ENCODE measurements at places on chromosomes 6 and 20.

DNA sequence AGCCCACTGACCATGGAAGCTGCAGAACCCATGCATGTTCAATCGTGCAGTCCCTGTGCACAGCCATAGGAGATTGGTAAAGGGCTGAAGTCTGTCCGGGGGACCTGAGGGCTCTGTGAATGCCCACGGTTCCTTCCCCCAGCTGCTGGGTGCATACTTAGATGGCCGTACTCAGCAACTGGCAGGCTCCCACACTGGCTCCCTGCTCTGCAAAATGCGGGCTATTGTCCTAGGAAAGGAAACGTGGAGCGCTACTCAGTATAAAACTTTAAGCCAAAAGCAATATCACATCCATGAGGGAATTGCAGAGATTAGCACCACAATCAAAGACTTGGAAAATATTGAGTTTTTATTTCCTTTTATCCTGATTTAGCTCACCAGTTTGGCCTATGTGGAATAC lies 202.0 kb downstream of the WDR27 start:
- DNase-seq = no peak

DNA sequence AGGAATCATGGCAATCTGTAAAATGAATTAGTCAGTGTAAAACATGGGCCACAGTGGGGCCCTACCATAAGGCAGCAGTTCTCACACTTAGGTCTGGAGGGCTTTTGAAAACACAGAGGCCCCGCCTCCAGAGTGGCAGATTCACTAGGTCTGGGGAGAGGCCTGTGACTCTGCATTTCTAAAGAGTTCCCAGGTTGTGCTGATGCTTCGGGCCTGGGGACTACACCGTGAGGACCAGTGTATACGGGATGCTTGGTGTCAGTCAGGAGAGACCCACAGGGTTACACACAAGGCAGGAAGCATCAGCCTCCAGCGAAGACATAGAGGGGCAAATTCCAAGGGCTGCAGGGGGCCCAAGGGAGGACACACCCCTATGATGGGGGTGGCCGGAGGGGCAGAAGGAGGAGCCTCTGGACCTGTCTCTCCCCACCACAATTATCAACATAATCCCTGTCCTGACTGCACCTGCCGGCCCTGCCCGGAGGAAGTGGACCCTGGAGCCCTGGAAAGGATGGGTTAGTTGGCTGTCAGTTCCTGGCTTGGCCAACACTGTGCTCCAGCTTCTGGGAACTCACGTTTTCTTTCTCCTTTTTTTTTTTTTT lies 46.7 kb downstream of the FGD2 start:
- no peak for DNase-seq

DNA sequence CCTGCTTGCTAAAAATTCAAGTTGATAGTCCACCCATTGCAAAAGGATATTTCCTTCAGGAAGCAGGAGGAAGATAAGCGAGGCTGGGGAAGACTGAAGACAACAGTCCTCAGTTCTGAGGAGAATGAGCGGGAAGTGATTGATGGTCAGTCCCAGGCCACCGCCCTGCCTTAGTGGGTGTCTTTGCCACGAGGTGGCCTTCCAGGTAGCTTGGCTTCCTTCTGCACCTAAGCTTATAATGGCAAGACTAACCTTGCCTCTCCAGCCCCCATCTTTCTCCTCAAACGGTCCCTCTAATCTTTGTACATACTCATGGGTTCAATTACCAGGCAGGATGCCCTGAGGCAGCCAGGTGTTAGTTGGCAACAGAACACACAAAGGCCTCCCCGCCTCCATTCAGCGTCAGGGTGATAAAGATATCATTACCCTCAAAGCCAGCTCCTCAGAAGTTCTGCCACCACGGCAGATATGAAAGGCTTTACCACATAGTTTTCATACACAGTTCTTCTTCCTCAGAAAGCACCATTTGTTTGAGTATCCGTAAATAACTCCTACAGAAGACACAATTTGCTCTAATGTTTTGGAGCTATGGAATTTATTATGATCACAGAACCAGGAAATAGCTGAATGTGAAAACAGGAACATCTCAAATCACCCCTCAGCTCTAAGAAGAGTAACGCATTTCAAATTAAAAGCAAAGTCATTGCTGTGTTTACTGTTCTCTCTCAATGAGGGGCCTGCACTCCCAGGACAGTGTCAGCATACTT lies 249.4 kb downstream of the ATXN1 start:
- no peak for DNase-seq

- DNase-seq = no peak
These were observed 42.4 kb downstream of the RIPOR2 start for GRCh38 chr6:24893342-24893850.

DNA sequence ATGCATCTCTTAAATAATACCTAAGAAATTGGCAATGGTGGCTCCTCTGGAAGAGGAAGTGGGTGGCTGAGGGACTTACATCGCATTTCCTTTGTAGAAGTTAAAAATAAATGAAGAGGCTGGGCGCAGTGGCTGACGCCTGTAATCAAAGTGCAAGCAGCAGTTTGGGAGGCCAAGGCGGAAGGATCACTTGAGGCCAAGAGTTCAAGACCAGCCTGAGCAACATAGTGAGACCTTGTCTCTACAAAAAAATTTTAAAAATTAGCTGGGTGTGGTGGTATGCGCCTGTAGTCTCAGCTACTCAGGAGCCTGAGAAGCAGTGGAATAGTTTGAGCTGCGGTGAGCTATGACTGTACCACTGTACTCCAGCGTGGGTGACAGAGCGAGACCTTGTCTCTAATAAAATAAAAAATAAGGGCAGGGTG lies 12.2 kb upstream of the NCOA3 start:
- DNase-seq = no peak

- DNase-seq = no peak
These were observed 152.6 kb downstream of the BCKDHB start for GRCh38 chr6:80259118-80259517.

GRCh38 chr6:122407712-122408111 lies 8.3 kb downstream of the HSF2 start:
- DNase-seq = no peak

- no peak for DNase-seq
These were observed 70.9 kb downstream of the SCAND1 start for GRCh38 chr20:35883336-35883777.

- no peak for DNase-seq
These were observed 8.4 kb upstream of the RNF182 start for GRCh38 chr6:13916230-13916944.

Measured in GM18507 (cell line).